ENCODE measurements at places on chromosomes 2 and 18.

GRCh38 chr2:15688924-15689568, 97.4 kb downstream of the DDX1 start:
- no peak for DNase-seq

- DNase-seq: no peak
Observed at GRCh38 chr2:135473567-135473966, 57.5 kb downstream of the ZRANB3 start.

DNA sequence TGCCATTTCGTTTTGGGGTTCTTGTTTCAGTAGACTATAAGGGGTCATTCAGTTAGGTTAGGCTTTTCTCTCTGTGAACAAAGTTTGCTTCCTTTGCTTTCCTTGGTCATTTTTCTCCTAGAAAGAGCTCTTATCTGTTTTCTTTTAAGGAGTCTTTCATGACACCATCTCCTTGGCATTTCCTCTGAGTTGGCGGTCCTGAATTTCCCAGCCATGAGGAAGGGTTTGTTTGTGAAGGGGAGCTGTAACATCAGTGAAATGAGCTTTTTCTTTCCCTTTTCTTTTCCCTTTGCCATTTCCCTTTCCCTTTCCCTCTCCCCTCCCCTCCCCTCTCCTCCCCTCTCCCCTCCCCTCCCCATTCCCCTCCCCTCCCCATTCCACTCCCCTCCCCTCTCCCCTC, 61.7 kb downstream of the MAP4K4 start:
- no peak for DNase-seq

DNA sequence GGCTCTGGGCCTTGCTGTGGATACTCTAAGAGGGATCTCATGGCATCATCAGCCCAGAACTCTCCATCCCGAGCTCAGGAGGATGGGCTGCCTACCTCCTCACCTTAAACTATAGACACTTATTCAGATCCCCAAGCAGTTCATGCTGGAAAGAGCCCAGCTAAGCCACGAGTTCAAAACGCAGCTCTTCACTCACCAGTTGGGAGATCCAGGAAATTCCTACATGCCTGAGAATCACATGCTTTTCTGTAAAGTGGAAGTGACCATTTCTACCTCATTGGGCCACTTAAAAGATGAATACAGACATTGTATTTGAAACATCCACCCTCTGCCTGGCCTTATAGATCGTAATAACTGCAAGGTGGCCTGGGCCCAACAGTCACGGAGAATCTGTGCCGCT, 6.6 kb downstream of the ATOH8 start:
- no peak for DNase-seq

Data from GF-D8 (cell line).